ENCODE measurements at places on chromosomes 4 and X.

DNA sequence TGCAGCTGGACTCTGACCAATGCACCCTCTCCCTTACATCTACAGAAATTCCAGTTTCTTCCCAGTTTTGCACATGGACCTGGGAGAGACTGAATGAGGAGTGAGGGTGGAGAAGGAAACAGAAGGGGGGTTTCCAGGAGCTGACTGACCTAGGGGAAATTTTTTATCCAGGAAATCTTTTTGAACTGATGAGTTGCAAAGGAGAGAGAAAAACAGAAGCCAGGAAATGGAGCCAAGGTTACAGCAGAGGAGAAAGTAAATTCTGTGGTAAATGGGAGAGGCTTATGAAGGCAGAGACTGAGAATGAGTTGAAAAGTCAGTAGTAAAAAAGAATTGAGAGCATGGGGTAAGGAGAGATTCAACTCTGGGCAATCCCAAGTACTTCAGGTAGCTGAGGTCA, 192.8 kb downstream of the SMIM20 start:
- no peak for DNase-seq

DNA sequence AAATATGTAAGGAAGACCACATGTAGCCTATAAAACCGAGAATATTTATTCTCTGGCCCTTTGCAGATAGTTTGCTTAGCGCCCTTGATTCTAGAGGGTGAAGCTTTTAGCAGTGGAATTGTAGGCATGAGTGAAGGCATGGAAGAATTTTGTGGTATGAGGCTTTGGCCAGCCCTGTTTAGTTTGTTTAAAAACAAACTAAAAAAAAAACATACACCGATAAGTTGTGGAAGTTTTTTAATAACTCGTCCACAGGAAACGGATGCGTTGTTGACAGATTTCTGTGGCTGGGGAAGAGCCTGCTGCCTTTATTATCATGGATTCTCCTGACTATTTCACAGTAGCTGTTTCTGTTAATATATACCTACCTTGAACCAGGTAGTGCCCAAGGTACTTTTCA, 194.7 kb upstream of the LNX1 start:
- no peak for DNase-seq

GRCh38 chrX:153963546-153963945, 8.1 kb downstream of the HCFC1 start:
- no peak for DNase-seq

DNA sequence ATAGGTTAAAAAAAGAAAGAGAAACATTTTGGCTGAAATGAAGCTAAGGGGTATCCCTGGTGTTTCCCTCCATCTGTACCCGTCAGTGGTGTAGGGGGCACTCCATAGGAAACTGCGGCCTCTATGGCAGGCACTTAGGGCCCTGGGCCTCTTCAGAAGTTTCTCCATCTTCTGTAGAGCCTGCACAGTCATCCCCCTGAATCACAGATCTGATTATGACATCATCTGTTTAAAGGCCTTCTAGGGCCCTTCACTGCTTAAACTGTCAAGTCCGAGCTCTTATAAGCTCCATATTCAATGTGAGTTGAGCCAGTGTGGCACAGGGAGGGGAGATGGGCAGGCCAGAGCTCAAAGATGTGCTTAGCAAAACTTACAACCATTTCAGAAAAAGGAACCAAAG, 241.3 kb downstream of the NR3C2 start:
- DNase-seq, result no peak

DNA sequence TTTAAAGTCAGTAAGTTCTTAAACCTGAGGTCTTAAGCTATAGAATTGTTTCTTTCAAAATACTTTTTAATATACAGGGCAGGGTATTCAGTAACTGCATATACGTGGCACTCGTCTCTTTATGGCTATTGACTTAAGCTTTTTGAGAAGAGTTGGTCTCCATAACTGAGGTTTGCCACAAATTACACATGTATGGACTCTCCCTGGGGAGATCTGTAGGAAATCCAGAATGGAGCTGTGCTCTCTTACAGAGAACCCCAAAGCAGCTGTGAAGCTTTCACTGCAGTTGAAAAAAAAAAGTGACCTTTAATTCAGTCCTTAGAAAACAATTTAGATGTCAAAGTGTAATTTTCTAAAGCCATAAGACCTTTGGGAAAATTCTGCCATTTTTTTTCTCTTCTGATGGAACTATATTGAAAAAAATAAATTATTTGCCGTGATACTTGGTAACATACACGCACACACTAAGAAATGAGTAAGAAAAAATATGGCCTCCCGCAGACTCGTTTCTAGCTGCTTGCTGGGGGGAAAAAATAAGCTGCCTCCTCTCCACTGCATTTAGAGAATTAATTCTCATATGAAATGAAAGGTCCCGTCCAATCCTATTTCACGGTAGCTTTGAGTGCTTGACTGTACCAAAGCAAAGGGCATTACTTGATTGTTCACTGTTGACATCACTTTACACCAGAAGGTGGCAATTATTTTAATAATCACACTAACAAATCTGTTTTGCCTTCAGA, 159.4 kb upstream of the TENM3 start:
- no peak for DNase-seq

DNA sequence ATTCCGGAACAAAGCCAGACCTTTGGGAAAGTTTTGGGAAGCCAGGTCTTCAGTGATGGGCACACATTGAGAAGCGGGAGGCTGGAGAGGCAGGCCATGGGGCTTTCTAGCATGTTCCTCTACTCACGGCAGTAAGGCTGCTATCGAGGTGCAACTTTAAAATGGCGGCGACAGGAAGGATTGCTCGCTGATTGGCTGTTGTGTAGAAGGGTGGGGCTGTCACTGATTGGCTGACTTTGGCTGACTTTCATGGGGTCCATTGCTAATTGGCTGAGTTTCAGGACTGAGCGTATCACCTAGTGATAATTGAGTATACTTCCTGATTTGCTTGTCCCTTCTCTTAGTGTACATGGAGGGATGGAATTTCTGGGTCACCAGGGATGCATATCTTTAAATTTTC, 19.7 kb upstream of the GLOD5 start:
- DNase-seq, result no peak

All from memory B cell (primary cell).